ENCODE measurements at places on chromosomes 3 and 15.

GRCh38 chr15:79562403-79562815, 130.3 kb downstream of the MINAR1 start:
- no peak for DNase-seq
- H3K4me1 ChIP-seq: no peaks in the 10 kb centered on the region
- no peak overlapping the region for H3K4me3 ChIP-seq
- no peaks in the 10 kb centered on the region for H3K27me3 ChIP-seq

DNA sequence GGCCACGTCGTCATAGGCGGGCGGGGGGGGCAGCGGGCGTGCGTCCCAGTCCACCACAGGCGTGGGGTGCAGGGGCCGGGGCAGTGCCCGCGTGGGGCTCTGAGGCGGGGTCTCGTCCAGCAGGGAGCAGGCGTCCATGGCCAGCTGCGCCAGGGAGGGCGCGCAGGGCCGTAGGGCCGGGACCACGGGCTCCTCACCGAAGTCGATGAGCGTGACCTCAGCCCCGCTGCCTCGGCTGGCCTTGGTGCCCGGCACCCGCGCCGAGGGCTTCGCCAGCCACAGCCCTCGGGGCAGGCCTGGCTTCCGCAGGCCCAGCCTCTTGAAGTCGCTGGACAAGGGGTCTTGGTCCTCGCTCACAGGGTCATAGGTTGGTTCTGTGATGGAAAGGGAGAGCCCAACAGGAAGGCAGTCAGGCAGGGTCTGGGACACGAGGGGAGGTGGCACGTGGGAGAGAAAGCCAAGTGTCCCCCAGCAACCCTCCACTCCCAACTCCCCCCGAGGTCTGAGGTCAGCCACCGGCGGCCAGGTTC, 40.0 kb downstream of the TNK2 start:
- DNase-seq: no peak
- H3K4me1 ChIP-seq: peaks cover 8% of the 10 kb centered on the region
- H3K4me3 ChIP-seq: no peak overlapping the region
- no peaks in the 10 kb centered on the region for H3K27me3 ChIP-seq
- peaks cover 22% of the 10 kb centered on the region for H3K36me3 ChIP-seq
- no peak overlapping the region for H3K27ac ChIP-seq

DNA sequence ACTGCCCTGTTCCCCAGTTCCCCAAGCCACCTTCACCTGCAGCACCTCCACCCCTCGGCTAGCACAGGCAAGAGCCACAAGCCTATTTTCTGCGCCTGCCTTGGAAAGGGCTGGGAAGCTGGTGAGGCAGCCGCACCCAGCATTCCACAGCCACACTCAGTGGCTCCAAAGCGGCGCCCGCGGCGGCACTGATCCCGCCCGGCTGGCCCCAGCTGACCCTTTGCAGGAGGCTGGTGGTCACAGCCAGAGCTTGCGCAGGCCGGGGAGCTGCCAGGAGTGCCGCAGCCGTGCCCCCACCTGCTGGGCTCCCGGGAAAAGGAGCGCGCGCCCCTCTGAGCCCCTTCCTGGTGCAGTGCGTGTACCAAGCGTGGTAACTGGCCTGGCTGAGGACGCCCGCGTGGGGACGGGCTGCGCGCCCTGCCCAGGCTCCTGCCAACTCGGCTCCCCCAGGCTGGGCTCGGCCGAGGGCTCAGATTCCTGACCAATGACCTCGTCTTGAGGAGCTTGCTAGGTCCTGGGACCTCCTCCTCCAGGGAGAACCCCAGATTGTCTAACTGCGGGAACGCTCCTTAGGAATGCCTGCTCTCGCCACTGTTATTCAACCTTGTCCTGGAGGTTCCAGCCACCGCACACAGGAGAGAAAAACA, 13.3 kb downstream of the GRAMD2A start:
- peaks cover 16% of the 10 kb centered on the region for H3K4me1 ChIP-seq
- DNase-seq: no peak
- peak overlapping the region; percentile 63 for H3K4me3 ChIP-seq
- no peaks in the 10 kb centered on the region for H3K36me3 ChIP-seq
- H3K27ac ChIP-seq: peak overlapping the region; percentile 12
- no peaks in the 10 kb centered on the region for H3K27me3 ChIP-seq

- no peak for DNase-seq
- H3K27me3 ChIP-seq: no peaks in the 10 kb centered on the region
- H3K36me3 ChIP-seq: no peaks in the 10 kb centered on the region
- H3K4me1 ChIP-seq: no peaks in the 10 kb centered on the region
These were observed 45.1 kb downstream of the MFSD1 start for GRCh38 chr3:158846803-158847451.

GRCh38 chr3:17149076-17149475, 264.3 kb downstream of the PLCL2 start:
- no peaks in the 10 kb centered on the region for H3K27me3 ChIP-seq
- DNase-seq: no peak
- H3K4me3 ChIP-seq: no peak overlapping the region
- peaks cover 1% of the 10 kb centered on the region for H3K36me3 ChIP-seq
- H3K4me1 ChIP-seq: no peaks in the 10 kb centered on the region
- no peak overlapping the region for H3K27ac ChIP-seq

DNA sequence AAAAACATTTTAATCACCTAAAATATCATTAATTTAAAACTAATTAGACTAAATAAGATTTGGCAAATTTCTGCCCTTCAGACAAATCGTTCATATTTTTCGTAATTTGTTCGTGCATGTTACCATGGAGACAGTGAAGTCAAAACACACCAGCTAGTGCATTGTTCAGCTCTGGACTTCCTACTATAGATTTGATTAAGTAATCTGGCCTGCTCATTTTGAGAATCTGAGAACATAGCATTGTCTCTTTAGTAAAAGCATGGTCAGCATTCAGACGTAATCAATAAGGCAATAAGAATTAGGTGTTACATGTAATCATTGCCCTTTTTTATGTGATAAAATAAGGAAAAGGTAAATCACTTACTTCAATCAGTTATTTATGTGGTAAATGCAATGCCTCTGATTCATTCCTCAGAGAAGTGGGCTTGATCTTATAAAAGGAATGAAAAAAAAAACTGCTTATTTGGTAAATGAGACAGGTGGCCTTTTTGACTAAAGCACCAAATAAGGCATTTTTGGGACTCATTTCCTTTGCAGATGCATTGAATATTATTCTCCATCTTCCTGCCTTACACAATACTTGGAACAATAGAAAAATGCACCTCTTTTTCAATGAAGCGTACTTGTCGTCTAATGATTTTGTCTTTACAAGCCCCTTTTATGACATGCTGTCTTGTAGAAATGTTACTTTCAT, 84.5 kb upstream of the FNDC3B start:
- no peaks in the 10 kb centered on the region for H3K27me3 ChIP-seq
- DNase-seq: no peak
- H3K27ac ChIP-seq: no peak overlapping the region
- peaks cover 10% of the 10 kb centered on the region for H3K4me1 ChIP-seq

DNA sequence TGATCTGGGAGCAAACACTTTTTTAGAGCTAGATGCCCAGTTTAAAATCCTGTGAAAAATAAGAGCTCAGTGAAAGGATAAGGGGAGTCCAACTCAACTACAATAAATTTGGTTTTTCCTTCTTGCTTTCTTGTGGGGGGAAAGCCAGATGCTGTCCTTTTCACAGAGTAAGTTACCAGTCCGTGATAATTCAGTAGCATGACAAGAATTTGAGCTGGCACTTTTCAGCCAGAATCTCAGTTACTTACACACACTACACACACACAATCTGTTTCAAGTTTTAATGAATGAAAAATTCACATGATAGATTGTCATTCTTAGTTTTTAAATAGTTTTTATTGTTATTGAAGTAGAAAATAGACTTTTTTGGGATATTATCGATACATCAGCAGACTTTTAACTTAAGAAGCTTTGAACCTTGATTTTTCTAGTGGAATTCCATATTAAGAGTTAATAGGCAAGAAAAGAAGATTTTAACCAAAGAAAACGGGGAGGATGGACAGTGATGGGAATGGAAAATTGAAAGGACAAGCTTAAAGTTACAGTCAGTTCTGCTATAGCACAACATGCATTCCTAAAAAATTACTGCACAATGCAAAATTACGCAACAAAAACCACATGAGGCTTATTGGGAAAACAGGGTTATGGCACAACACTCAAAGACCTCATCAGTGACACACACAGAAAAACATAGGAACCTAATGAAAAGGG, 47.0 kb downstream of the PSMD6 start:
- H3K27ac ChIP-seq: peak overlapping the region; percentile 63
- H3K4me1 ChIP-seq: peaks cover 43% of the 10 kb centered on the region
- H3K36me3 ChIP-seq: peaks cover 10% of the 10 kb centered on the region
- no peak for DNase-seq
- no peak overlapping the region for H3K4me3 ChIP-seq

DNA sequence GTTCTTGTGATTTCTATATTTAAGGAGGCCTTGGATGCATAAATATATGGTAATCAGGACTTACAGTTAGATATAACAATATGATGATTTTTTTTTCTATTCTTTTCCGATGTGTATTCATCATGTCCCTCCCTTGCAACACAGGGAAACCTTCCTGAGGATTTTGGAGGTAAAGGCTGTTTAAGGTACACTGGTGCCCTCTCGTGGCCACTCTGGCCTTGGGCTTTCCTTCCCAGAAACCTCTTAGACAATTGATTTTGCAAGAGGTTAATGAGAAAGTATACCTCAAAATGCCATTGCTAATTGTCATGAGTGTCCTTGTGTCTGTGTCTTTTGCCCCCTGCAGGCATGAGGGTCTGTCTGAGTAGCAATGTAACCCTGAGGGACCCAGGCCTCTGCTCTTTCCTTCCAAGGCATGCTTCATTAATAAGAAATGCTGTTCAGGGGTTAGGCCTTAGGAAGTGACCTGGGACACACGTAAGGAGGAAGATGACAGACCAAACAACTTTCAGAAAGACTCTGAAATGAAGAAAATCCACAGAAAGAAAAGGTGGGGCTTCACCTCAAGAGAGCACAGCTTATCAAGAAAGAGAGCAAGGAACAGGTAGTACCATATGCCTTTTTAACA, 70.3 kb upstream of the PPP2R3A start:
- no peaks in the 10 kb centered on the region for H3K36me3 ChIP-seq
- DNase-seq: no peak
- no peak overlapping the region for H3K4me3 ChIP-seq
- H3K4me1 ChIP-seq: no peaks in the 10 kb centered on the region
- peak overlapping the region; percentile 35 for H3K27ac ChIP-seq
- H3K27me3 ChIP-seq: no peaks in the 10 kb centered on the region

- no peaks in the 10 kb centered on the region for H3K36me3 ChIP-seq
- H3K4me3 ChIP-seq: no peak overlapping the region
These were observed 41.1 kb upstream of the SNTN start for GRCh38 chr3:63611382-63611781.

DNA sequence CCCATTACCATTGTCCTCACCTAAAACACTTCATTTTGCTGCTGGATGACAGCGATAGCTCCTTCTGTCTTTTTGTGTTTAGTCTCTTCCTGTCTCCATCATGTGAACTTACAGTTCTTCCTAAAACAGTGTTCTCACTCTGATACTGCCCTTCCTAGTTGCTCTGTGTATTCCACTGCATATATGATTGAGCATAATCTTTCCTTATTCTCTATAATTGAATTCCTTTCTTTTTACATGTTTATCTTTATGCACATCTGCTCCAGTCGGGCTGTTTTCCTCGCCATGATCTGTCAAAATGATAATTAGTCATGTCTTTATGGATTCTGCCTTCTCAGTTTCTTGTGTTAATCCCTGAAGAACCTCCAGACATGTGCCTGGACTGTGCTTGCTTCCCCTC, 405.1 kb upstream of the SEMA6D start:
- DNase-seq: no peak
- H3K36me3 ChIP-seq: no peaks in the 10 kb centered on the region
- no peak overlapping the region for H3K4me3 ChIP-seq
- no peaks in the 10 kb centered on the region for H3K4me1 ChIP-seq
- no peak overlapping the region for H3K27ac ChIP-seq
- H3K27me3 ChIP-seq: no peaks in the 10 kb centered on the region

GRCh38 chr3:107870943-107871638, 219.7 kb downstream of the CD47 start:
- H3K27ac ChIP-seq: no peak overlapping the region
- no peaks in the 10 kb centered on the region for H3K36me3 ChIP-seq
- H3K4me1 ChIP-seq: no peaks in the 10 kb centered on the region
- DNase-seq: no peak
- no peak overlapping the region for H3K4me3 ChIP-seq

GRCh38 chr3:50177346-50177745, 14.1 kb upstream of the GNAT1 start:
- H3K27ac ChIP-seq: no peak overlapping the region
- DNase-seq: no peak
- H3K4me3 ChIP-seq: no peak overlapping the region
- peaks cover 31% of the 10 kb centered on the region for H3K36me3 ChIP-seq
- no peaks in the 10 kb centered on the region for H3K27me3 ChIP-seq

DNA sequence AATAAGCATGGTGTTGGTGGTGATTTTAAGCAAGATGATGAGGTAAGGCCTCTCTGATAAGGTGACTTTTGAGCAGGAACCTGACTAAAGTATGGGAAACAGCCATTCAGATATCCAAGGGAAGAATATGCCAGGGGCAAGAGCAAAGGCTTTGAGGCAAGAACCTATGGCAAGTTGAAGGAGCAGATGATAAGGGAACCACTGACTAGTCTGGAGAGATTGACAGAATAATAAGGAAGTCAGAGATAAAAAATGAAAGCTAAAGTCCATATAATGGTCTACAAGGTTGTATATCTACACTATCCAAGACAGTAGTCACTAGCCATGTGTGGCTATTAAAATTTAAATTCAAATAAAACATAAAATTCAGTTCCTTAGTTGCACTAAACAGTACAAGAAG, 2.5 kb upstream of the C3orf38 start:
- H3K27me3 ChIP-seq: no peaks in the 10 kb centered on the region
- H3K4me3 ChIP-seq: no peak overlapping the region

- peak overlapping the region; percentile 91 for H3K27ac ChIP-seq
- DNase-seq: no peak
These were observed 1.3 kb downstream of the ACTR8 start for GRCh38 chr3:53880396-53881345.

- no peaks in the 10 kb centered on the region for H3K27me3 ChIP-seq
- H3K27ac ChIP-seq: no peak overlapping the region
- no peak overlapping the region for H3K4me3 ChIP-seq
- DNase-seq: no peak
These were observed 60.5 kb upstream of the TMEM115 start for GRCh38 chr3:50419595-50420370.

GRCh38 chr3:44832032-44832431, 29.7 kb upstream of the TMEM42 start:
- no peaks in the 10 kb centered on the region for H3K4me1 ChIP-seq
- DNase-seq: no peak
- H3K36me3 ChIP-seq: no peaks in the 10 kb centered on the region
- H3K27ac ChIP-seq: no peak overlapping the region
- no peak overlapping the region for H3K4me3 ChIP-seq

GRCh38 chr3:61158667-61159066, 92.6 kb downstream of the FHIT start:
- no peak overlapping the region for H3K4me3 ChIP-seq
- no peak overlapping the region for H3K27ac ChIP-seq
- H3K4me1 ChIP-seq: no peaks in the 10 kb centered on the region
- no peaks in the 10 kb centered on the region for H3K36me3 ChIP-seq
- H3K27me3 ChIP-seq: no peaks in the 10 kb centered on the region
- DNase-seq: no peak
